Spleen (tissue), 13 donors: ENCODE measurements at places on chromosomes 11 and 22. TPM values are rescaled to one million over a fixed set of nuclear protein-coding genes. Genes with fewer than 3 reads are reported as not detected.
A peak's percentile ranks its signal among the peaks of the same experiment; 100 is the strongest.

The LRRC74B gene
- polyA plus RNA-seq: not detected

The SHANK2 gene
- 0.61 TPM for polyA plus RNA-seq

The PELI3 gene
- polyA plus RNA-seq: 6.4 TPM

DNA sequence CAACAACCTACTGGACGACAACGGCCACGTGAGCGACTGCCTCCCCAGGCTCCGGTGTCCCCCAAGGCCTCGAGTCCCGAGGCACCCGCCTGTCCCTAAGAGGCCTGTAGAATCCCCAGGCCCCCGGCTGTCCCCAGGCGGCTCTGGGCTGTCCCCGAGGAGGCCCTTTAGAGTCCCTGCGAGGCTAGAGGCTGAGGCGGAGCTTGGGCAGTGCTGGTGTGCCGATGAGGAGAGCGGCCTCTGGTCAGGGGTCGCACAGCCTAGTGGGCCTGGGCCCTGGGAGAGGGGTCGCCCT lies 3.7 kb downstream of the TBX1 start:
- DNase-seq: no peak

The CD3G gene
- 3.5 TPM for polyA plus RNA-seq

The OR1S1 gene
- polyA plus RNA-seq: not detected

The CRELD2 gene
- 16.2 TPM for polyA plus RNA-seq

GRCh38 chr11:57368106-57368844 lies 12.7 kb downstream of the PRG3 start:
- DNase-seq: no peak

The ADAMTS15 gene
- polyA plus RNA-seq: 0.43 TPM

DNA sequence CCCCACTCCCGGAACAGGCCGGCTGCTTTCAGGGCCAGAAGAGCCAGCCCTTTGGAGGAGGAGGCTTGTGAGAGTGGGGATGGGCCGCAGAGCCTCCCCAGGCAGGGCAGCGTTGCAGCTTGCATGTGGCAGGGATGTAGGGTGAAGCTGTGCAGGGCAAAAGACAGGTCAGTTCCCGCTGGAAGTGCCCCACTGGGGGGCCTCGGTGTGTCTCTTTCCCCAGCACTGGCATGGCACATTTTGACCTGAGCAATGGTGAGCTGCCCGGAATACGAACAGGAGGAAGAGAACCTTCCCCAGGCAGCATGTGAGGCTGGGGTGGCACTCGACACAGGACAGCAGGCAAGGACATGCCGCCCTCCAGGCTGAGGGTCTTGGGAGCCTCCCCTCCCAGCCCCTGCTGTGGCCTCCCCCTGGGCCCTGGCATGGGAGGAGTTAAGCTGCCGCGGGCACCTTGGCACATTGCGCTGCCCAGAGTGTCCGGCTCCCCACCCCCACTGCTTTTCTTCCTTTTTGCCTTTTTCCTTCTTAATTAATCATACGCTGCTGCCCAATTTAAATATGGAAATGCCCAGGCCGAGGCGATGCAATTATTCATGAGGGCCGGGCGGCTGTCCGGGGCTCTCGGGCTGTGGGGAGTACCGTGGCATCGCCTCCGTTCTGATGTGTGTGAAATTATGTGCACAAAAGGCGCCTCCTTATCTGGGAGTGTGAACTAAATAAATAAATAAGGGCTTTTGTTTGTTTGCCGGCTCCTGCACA lies 76.0 kb upstream of the WNT7B start:
- peak; percentile 89 for DNase-seq

DNA sequence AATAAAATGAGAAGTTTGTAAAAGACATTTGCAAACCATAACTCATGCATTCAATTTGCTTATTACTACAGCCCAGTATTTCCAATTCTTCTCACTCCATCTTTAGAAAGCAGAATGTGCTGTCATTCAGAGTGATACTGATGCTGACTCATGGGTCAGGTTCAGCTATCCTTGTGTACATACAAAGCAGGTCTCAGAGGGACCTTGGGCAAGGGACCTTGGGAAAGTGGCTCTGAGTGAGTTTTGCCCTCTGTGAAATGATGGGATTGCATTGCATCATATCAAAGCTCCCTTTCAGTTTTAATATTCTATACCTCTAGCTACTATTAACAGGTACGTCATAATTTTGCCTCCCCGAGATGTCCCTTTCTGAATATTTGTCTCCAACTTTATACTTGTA lies 848.7 kb downstream of the OPCML start:
- no peak for DNase-seq

- no peak for DNase-seq
Measured at GRCh38 chr11:34466802-34467488, 28.2 kb downstream of the CAT start.

DNA sequence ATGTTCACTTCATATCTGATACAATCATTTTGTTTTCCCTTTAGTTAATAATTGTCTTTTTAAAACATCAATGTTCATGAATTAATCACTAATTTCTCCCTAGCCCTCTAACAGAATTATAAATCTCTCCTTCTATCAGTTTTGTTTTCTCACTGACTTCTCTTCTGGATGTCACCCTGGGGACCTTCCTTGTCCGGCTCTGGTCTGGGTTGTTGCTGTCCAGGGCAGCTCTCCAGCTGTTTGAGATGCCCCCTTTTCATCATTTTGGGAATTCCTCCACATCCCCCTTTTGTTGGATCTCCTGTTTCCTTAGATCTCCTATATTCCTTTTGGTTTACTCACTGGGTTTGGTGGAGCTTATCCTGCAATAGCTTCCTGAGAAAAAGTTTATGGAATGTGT lies 35.6 kb upstream of the PSMA1 start:
- no peak for DNase-seq

- no peak for DNase-seq
Measured at GRCh38 chr11:9755561-9756185, 91.8 kb downstream of the SWAP70 start.

DNA sequence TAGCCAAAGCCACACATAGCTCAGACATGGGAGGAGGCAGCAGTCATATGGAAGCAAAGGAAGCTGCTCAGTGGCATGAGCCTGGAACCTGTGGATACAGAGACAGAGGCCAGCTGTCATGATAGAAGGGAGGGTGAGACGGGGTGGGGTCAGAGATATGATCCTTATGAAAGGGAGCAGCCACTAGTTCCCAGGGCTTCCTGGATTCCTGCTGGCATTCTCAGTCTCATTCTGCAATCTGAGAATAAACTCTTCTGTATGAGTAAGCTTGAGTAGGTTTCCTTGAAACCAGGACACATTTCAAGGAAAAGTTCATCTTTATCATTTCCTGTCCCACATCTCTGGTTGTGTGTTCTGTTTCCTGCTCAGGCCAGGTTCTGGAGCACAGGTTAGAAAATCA lies 220.2 kb upstream of the SNX19 start:
- DNase-seq: no peak

The NCAM1 gene
- 2.2 TPM for polyA plus RNA-seq

The FOLR2 gene
- polyA plus RNA-seq: 16.1 TPM
